ENCODE measurements at places on chromosomes 2 and 18. TPM values are rescaled to one million over a fixed set of nuclear protein-coding genes. Genes with fewer than 3 reads are reported as not detected.

- DNase-seq: no peak
These were observed 90.9 kb upstream of the ASB18 start for GRCh38 chr2:236354973-236355595.

DNA sequence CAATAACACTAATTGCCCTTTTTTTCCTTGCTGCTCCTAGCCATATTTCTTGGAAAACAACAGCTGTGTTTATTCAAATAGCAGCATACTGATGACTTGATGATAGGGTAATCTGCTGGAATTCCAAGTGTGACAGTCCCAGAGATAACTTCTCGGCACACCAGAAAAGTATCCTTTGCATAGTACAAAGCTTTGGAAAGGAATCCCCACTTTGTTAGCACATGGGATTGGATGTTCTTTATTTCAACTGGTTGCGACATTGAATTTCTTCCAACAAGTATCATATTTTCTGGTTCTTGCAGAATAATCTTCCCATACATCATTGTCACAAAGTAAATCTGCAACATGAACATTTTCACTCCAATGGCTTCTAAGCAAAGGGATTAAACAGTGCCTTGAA, 445.8 kb upstream of the ACVR2A start:
- DNase-seq: no peak

Gene SOX11
- under 0.01 TPM for total RNA-seq

DNA sequence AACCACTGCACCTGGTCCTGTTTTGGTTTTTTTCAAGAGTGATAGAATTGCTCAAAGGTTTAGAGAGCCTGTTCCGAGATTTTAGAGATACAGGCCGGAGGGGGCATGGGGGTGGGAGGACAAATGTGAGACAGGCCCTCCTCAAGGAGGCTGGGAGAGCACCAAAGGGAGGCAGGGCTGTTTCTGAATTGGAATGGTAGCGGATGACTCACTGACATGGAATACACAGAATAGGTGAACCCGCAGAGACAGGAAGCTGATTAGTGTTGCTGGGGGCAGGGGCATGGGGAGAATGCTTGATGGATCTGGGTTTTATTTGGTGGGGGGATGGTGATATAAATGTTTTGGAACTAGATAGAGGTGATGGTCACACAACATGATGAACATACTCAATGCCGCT, 111.0 kb upstream of the MGAT5 start:
- peak; percentile 63 for DNase-seq

GRCh38 chr2:85468704-85469349, 50.3 kb downstream of the SH2D6 start:
- DNase-seq: peak; percentile 91

GRCh38 chr18:79733135-79733701, 53.6 kb downstream of the CTDP1 start:
- no peak for DNase-seq

DNA sequence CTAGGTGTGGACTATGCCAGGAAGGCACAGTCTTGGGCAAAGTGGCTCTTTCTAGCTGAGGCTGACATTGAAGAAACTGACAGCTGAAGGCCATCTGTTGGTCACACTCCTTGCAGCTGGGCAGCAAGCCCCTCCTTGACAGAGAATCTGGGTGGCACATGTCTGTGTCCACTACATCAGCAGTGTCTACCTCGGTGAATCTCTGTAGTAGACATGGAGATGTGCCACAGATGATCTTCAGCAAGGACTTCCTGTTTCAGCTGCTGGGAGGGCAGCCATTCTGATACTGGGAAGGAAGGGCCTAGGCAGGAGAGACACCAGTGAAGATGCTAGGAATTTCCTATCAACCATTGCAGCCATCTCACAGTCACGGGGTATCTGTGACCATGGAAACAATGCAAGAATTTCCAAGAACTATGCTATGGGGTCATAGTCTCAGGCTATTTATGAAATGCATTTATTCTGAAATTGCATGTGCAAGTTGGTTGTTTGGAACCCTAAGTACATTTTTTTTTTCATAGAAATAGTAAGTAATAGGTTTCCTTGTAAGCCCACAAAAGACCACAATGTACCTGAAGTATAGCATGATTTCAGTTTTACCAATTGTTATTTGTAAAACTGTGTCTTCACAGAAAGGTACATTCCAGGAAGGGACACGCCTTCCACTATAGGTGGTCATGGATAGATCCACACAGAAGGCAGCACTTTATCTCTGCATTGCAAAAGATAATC, 63.8 kb upstream of the DARS1 start:
- no peak for DNase-seq

DNA sequence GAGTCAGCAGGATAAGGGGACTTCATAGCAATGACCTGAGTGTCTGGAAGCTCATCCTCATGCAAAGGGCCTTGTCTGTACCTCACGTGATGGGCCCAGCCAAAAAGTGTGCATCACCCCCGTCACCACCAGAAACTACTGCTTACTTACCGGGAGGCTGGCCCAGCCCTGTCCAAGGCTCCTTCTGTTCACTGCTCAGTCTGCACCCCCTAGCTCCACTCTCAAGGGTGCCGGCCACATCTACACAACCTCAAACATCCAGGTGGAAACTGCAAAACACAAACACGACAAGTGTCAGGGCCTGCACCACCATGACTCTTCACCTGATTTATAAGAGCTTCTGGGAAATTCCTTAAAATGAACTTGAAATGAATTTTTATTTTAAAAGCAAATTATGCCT, 55.1 kb downstream of the ADD2 start:
- DNase-seq: no peak

DNA sequence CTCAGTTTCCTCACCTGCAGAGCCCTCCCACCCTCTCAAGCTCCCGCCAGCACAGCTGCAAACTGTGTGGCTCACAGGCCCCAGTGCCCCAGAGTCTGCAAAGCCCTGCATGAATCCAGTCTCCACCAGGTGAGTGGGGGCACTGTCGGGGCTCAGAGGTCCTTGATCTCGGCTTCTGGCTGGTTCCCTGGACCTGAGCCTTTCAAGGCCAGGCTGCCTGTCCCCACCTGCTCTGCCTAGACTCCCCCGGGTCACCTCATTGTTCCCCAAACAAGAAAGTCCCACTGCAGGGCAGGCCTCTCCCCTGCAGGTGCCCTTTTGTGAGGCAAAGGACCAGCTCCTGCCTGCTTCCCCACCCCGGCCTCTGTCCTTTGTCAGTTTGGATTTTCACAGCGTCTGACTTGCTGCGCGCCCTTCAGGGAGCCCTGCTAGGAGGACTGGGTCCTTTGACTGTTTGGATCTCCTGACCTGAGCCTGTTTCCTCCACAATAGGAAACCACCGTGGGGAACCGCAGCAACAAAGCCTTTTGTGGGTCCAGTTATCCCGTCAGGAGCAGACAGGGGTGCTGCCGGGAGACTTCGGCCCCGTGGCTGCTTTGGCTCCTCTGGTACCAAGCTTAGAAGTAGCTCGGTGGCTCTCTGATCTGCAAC, 200.5 kb upstream of the HDAC4 start:
- DNase-seq: no peak

DNA sequence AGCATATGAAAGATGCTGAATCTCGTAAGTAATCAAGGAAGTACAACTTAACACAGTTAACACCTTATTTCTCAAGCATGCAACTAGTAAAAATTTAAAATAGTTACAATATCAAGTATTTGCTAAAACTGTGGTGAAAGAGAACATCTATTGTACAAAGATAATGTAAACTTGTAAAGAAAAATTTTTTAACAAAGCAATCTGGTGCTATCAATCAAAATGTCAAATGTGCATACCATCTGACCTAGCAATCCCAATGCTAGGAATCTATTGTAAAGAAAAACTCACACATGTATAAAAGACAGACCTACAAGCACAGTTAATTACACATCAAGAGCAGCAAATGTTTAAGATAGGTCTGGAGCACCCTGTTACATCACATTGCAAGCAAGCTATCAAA, 90.1 kb downstream of the SLC66A3 start:
- DNase-seq: no peak

GRCh38 chr18:23716966-23717365, 27.7 kb downstream of the LAMA3 start:
- no peak for DNase-seq

Gene APCDD1
- 4.7 TPM for total RNA-seq

DNA sequence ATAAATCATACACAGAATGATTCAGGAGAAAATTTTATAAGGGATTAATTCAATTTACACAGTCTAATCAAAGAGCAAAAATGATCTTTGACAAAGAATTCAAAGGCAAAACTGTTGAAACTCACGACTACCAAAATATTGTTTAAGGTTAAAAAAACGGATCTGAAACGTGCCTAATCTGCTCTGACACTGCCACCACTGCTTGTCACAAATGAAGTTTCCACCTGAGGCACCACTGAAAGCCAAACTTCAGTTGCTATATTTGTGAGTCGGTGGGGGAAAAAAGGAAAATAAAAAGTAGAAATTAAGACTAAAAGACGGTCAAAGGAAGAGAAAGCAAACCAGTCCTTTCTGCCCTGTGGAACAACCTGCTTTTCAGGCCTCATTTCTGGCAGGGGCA, 140.6 kb upstream of the DNMT3A start:
- no peak for DNase-seq

Gene USP37
- 12.3 TPM for total RNA-seq

DNA sequence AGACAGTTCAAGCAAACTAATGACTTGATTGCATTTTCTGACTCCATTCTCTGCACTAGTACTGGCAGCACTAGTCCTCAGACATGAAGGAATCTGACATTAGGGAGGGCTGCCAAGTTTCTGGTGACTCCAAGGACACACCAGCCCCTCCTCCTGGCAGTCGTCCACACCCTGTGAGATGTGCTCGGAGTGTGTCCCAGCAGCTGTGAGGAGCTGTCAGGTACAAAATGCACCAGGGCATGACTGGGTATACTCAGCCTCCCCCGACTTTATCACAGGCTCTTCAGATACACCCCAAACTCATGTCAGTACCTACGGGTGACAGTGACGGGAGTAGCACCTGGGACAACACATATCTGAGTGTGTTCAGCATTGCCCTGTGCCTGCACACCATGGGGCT, 43.1 kb downstream of the EDAR start:
- DNase-seq: peak; percentile 7

GRCh38 chr2:142139384-142139783, 8.6 kb upstream of the LRP1B start:
- DNase-seq: no peak

GRCh38 chr2:8511868-8512612, 169.8 kb upstream of the ID2 start:
- DNase-seq: peak; percentile 76

Gene ATP8B1
- total RNA-seq: 12.5 TPM

Gene PRKAG3
- not detected for total RNA-seq

DNA sequence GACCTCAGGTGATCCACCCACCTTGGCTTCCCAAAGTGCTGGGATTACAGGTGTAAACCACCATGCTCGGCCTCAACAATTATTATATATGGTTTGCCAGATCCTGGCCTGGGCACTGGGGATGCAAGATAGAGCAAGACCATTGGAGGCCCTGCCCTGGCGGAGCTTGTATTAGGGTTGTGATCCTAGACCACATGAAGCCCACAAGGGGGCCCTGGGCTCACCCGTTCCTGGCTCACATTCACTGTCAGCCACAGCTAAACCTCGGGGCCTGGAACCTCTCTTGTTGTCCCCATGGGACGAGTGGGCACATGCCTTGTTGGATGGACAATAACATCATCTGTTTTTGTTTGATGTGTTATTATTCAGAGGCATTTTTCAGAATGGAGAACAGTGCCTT, 14.9 kb downstream of the HPCAL1 start:
- DNase-seq: no peak

Gene TPO
- not detected for total RNA-seq

DNA sequence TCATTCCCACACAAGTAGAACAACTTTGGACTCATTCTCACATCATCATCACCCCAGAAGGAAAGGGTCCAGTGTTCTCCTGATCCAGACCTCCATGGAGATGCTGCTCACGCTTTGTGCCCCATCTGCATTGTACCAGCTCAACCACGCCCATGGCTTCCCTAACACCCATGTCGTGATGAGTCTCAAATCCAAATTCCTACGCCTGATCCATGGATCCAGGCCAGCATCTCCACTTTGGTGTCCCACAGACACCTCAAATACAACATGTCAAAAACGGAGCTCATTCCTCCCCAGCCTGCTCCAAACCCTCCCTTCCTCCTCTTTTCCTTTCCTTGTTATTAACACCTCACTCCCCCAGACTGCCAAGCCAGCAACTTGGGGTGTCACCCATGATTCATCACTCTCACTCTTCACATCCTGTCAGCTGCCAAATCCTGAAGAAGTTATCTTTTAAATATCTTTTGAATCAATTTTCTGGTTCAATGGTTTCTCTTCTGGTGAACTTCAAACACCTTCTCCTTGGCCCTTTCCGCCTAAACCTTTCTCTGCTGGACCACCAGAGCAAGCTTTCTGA, 30.2 kb upstream of the FAM124B start:
- DNase-seq: no peak

DNA sequence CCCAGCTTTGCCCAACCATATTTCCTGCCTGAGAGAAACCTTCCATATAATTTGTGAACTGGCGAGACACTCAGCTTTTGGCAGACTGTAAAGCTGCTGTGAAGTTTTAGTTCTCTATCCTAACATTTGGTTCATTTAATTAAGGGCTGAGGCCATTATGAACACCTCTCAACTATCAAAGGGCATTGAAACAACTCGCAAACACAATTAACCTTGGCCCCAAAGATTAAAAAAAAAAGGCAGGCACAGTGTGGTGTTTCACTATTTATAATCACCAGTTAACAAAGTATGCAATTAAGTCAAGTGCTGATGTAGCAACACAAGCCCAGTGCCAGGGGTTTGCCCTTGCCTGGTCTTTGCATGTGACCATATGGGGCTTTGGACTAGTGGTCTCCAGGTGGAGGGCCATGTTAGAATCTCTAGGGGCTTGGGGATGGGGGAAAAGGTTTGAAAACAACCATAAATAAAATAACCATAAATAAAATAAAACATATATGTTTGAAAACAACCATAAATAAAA, 297.6 kb upstream of the SKOR2 start:
- no peak for DNase-seq

DNA sequence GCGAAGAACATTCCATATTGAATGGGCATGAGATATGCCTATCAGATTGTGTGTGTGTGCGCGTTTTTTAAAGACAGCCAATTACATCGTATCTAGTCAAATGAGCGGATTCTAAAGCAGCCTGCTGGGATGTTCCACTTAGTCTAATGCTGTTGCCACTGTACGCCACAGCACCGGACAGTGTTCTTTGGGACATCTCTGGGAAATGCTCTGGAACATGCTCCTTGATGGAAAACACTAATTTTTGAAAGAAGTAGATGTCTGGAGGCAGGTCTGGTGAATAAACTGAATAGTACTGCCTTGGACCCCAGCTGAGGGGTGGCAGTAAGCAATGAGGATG, 3.6 kb upstream of the TMEM150A start:
- no peak for DNase-seq

Gene COL4A3
- total RNA-seq: 0.29 TPM

Gene CYP20A1
- 31.4 TPM for total RNA-seq

Gene FZD7
- 29.4 TPM for total RNA-seq

- DNase-seq: no peak
These were observed 61.2 kb downstream of the FEZ2 start for GRCh38 chr2:36536776-36537175.

Gene MAP4K4
- total RNA-seq: 77.5 TPM

GRCh38 chr18:70291295-70291574, 2.4 kb downstream of the SOCS6 start:
- DNase-seq: peak; percentile 6

Gene RAB17
- total RNA-seq: 3.6 TPM

Gene NT5C1B
- not detected for total RNA-seq

All from RPMI7951 (cell line).